NCI-H1417 treated with DMSO at 0.1 percent for 48 hours (cell line): ENCODE measurements at places on chromosomes 3 and 15.

DNA sequence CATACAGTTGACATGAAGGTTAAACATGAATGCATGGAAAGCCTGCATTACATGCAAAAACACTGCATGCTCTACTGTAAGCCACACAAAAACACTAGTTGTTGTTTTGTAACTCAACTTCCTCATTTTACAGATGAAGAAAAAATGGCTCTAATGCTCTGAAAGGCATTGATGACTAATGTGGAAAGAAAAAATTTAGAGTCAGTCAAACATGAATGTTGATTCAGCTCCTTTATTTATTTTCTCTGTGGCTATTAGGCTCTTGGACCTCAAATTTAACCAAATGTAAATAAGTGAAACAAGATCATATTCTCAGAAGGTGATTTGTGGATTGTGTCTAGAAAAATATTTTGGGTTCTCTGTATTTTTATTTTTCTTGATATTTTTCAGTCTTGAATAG is 336.7 kb upstream of the ZNF717 start:
- DNase-seq, result no peak

GRCh38 chr15:98666841-98667240 is 18.5 kb downstream of the IGF1R start:
- no peak for DNase-seq

- DNase-seq, result no peak
Measured at GRCh38 chr15:56794165-56794552, 60.9 kb upstream of the ZNF280D start.

GRCh38 chr15:59492389-59493377 is 54.7 kb downstream of the FAM81A start:
- DNase-seq, result peak; percentile 36

DNA sequence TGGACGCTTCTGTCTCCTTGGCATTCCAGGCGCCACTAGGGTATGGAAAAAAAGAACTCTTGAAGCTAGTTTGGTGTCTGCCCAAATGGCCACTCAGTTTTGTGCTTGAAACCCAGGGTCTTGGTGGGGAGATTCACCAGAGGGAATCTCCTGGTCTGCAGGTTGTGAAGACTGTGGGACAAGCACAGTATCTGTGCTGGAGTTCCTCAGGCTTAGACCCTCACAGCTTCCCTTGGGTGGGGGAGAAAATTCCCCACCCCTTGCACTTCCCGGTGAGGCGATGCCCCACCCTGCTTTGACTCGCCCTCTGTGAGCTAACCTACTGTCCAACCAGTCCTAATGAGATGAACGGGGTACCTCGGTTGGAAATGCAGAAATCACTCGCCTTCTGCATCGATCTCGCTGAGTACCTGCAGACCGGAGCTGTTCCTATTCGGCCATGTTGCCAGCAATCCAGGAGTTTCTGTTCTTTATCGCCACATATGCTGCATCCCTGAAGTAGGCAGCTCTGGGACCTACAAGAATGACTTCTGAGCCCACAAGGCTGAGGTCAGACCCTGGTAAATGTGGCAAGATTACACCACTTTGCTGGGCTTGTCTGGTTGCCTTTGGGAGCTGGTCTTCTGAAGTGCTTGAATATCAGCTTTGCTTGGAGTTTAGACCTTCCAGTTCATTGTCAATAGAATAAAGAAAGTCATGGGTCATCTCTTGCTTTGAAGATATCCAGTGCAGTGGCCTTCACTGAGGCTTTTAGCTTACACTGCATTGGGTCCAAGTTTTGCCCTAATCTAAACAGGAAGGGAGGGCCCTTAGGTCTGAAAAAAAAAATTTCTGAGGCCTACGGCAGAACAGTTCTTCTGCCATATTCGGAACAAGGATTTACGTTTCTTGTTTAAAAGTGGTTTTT is 51.0 kb downstream of the SLC2A2 start:
- DNase-seq, result no peak

DNA sequence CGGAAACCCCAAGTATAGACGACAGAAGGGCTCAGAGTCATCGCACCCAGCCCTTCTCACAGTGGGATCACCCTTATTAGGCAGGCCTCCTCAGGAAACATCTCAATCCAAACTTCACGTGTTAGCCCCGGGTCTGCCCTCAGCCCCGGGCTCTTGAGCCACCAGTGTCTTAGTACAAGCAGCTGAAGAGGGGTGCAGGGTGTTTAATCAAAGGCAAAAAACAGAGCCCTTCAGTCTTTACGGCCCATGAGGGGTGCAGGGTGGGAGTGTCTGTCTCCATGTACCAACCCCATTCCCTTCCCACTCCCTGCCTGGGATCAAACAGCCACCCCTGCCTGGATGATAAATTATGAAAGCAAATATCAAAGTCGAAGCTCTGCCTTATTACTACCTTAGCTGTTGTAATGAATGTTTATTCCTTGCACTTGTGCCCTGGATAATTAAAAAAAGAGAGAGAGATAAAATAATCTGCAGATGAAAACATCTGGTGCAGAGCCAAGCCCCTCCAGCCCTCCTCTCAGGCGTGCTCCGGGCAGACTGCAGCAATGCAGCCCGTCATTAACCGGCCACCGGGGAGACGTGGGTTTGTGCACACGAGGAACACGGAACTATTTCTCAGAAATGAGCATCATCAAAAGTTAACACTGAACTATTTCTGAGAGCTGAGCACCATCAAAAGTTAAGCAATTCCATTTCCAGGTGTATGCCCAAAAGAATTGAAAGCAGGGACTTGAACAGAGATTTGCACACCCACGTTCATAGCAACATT is 64.5 kb downstream of the ADAMTS17 start:
- no peak for DNase-seq

DNA sequence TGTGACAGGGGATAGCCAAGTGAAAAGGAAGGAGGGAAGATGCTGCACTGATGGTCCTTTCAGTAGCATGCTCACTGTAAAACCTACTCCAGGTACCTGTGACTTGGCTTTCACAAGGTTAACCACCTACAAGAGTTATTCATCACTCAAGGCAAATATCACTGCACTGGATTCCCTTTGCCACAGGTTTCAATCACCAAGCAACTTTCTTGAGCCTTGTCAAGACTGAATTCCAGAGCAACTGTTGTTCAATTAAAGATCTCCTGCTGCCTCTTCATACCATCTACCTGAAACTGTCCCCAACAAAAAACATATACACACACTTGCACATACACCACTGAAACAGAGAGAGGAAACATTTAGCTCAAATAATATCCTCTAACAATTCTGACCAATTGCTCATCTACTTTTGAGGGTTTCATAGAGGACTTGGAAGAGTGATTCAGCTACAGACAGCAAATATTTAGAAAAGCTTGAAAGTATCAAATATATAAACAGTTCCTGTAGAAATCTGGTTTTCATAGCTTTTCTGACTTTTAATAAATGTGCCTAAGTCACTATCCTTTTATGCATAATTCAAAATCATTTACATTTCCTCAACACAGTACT is 6.5 kb downstream of the IGF2BP2 start:
- no peak for DNase-seq

DNA sequence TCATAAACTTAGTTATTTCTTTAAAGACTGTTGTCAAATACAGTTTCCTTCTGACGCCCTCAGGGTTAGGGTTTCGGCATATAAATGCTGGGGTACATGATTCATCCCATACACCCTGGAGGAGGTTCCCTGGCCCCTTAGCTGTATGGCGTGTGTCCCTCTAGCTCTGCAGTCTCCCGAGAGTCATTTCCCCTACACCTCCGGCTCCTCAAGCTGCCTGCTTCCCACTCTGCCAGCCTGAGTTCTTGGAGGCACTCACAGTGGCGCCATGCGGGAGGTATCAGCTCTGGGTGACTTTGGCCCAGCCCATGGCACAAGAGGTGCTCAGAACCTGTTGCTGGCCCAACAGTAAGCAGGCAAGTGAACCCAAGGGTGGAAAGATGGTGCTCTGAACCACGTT is 70.2 kb upstream of the TRPM1 start:
- no peak for DNase-seq

DNA sequence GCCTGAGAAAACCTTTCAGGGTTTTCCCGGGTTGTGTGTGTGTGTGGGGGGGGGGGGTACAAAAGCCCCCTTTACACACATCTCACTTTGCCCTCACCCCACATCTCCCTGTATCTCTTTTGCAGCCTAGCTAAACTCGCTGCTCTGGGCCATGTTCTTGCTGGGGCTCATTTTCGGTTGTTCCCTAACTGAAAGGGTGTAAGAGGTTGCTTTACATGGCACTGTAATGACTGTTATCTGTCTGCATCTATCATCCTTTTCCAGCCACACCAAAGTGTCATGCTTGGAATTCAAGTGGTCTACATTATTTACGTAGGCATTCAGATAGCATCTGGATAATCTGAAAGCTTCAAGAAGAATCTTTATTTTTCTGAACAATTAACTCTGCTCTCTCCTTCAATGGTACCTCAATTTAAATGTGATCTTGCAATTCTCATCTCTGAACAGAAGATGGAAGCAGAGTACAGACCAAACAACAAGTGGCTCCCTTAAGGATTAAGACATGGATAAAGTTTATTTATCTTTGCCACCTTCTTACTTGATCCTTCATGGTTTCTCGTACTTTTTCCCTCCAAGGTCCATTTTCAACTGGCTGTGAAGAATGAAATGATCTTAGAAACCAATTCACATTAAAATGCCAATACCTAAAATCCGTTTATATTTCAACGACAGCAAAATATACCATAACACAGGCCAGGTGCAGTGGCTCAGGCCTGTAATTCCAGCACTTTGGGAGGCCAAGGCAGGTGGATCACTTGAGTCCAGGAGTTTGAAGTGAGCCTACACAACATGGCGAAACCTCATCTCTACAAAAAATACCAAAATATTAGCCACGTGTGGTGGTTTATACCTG is 34.9 kb downstream of the DCLK3 start:
- peak; percentile 4 for DNase-seq

- no peak for DNase-seq
Measured at GRCh38 chr3:138078901-138079344, 36.5 kb downstream of the DZIP1L start.

- no peak for DNase-seq
Measured at GRCh38 chr3:13648060-13649001, 99.4 kb downstream of the FBLN2 start.

- DNase-seq, result no peak
Measured at GRCh38 chr3:10999221-11000107, 6.9 kb downstream of the SLC6A1 start.

GRCh38 chr3:72461787-72462186 is 386.5 kb downstream of the SHQ1 start:
- DNase-seq, result no peak

- no peak for DNase-seq
Measured at GRCh38 chr3:12924437-12924836, 83.1 kb upstream of the RPL32 start.

- no peak for DNase-seq
Measured at GRCh38 chr3:134459562-134459961, 26.2 kb downstream of the ANAPC13 start.

DNA sequence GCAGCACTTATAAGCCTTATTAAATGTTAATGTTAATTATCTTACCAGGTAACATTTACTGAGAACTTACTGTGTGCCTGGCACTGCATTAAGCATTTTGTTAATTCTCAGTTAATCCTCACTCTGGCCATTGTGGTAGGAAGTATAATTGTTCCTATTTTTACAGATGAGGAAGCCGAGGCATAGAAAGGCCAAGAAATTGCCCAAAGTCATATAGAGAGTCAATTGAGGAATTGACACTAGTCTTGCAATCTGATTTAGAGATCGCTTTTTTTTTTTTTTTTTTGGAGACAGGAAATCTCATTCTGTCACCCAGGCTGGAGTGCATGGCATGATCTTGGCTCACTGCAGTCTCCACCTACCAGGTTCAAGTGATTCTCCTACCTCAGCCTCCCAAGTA is 132.6 kb upstream of the PROK2 start:
- no peak for DNase-seq

DNA sequence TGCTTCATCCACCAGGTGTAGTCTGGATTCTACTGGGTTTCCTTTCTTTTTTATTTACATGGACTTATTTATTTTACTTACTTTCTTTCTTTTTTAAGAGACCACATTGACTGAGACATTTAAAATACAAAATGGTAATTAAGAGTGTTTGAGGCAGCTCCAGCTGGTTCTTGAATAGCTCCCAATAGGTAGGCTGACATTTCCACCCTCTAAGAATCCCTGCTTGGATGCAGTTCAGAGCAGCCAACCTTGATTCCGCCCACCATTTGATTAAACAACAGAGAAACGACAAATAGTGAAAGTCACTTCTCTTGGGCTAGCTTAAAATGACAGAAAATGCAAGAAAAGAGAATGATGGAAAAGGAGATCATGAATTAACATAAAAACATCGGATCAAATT is 270.5 kb downstream of the TUSC7 start:
- no peak for DNase-seq

- no peak for DNase-seq
Measured at GRCh38 chr15:29094711-29095110, 174.9 kb downstream of the NSMCE3 start.

DNA sequence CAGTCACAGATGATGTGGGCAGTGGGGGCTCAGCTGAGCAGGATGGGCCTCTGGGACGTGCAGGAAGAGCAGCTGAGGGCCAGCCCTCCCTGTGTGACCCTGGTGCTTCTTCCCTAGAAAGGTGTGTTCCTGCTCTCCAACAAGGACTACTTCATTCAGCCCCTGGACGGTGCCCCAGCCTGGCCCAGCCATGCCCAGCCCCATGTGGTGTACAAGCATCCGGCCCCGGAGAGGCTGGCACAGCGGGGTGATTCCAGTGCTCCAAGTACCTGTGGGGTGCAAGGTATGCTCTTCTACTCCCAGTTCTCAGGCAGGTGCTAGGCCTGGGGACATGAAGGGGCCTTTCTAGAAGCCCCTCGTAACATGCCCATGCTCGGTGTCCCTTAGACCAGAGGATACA is 38.3 kb downstream of the SAXO2 start:
- DNase-seq, result no peak

GRCh38 chr3:192340031-192340430 is 387.3 kb downstream of the FGF12 start:
- no peak for DNase-seq

GRCh38 chr3:157441102-157441624 is 4.5 kb downstream of the PTX3 start:
- no peak for DNase-seq

GRCh38 chr15:56356616-56357015 is 8.6 kb upstream of the TEX9 start:
- DNase-seq, result no peak

DNA sequence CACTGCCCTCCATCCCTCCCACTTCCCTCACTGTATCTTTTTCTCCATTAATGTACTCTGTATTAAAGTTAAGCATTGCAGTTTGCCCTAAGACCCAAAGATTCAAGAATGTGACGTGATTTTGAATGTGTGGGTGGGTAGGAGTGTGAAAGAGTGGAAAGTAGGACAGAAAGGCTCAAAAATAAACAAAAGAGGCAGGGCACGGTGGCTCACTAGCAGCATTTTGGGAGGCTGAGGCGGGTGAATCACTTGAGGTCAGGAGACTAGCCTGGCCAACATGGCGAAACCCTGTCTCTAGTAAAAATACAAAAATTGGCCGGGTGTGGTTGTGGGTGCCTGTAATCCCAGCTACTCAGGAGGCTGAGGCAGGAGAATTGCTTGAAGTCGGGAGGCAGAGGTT is 18.4 kb downstream of the TFRC start:
- no peak for DNase-seq

DNA sequence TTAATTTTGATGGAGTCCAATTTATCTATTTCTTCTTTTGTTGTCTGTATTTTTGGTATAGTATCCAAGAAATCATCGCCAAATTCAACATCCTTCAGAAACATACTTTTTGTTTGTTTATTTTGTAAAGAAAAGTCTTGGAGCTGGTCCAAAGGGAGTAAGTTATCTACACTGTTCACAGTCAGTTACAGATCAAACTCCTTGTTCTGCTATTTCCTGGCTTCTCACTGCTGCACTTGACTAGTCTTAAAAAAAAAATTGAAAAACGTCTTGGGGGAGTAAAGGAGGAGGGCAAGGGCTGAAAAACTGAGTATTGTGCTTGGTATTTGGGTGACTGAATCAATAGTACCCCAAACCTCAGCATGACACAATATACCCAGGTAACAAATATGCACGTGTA is 105.6 kb downstream of the NFKBIZ start:
- no peak for DNase-seq
